Pulmonary artery endothelial cell (primary cell): ENCODE measurements at places on chromosomes 3 and 15. TPM values are rescaled to one million over a fixed set of nuclear protein-coding genes. Genes with fewer than 3 reads are reported as not detected.

The CCPG1 gene
- total RNA-seq, result 49.3 and 72.2 TPM in 2 replicates

The DUOX2 gene
- total RNA-seq, result not detected in 2 replicates

The CCDC39 gene
- total RNA-seq, result not detected in 2 replicates

The SEMA3G gene
- total RNA-seq, result 2.1 and 6.4 TPM in 2 replicates

The FOXL2NB gene
- 0.04 TPM in 1 of 2 replicates, not detected in the other for total RNA-seq

The PCYT1A gene
- total RNA-seq, result 82.4 and 89.4 TPM in 2 replicates

The NR1I2 gene
- total RNA-seq, result 0.11 TPM in 1 of 2 replicates, not detected in the other

The HMG20A gene
- total RNA-seq, result 30.2 and 35.4 TPM in 2 replicates

The ABI3BP gene
- 9.3 and 14.5 TPM in 2 replicates for total RNA-seq

The NTRK3 gene
- not detected in 2 replicates for total RNA-seq

The CD96 gene
- total RNA-seq, result not detected in 2 replicates

The STARD5 gene
- 0.20 and 0.71 TPM in 2 replicates for total RNA-seq

The ITGA11 gene
- total RNA-seq, result 0.20 and 0.39 TPM in 2 replicates

The DUOXA2 gene
- not detected in 2 replicates for total RNA-seq

The PRRT3 gene
- total RNA-seq, result 0.88 and 1.1 TPM in 2 replicates

The TLR9 gene
- 0.04 TPM in 1 of 2 replicates, not detected in the other for total RNA-seq

The CHRM5 gene
- total RNA-seq, result not detected in 2 replicates

The TCF12 gene
- 62.6 and 85.4 TPM in 2 replicates for total RNA-seq

The XXYLT1 gene
- total RNA-seq, result 40.7 and 42.1 TPM in 2 replicates

The IL16 gene
- total RNA-seq, result 0.04 and 0.20 TPM in 2 replicates

The SLC28A1 gene
- total RNA-seq, result not detected in 2 replicates

The CPLX3 gene
- total RNA-seq, result not detected in 2 replicates

The HIGD2B gene
- total RNA-seq, result 0.07 and 0.13 TPM in 2 replicates

The GOLGA8R gene
- 1.1 and 1.3 TPM in 2 replicates for total RNA-seq

The GPR15 gene
- not detected in 2 replicates for total RNA-seq

The GP5 gene
- 0.07 TPM in 2 replicates for total RNA-seq

The VEPH1 gene
- total RNA-seq, result 261 and 264 TPM in 2 replicates

The GREM1 gene
- total RNA-seq, result 0.07 TPM in 1 of 2 replicates, not detected in the other
